ENCODE measurements at places on chromosomes 5 and 9. TPM values are rescaled to one million over a fixed set of nuclear protein-coding genes. Genes with fewer than 3 reads are reported as not detected.

The NR2F1 gene
- total RNA-seq, result 90.8 TPM

The GFI1B gene
- not detected for total RNA-seq

The GNAQ gene
- 30.4 TPM for total RNA-seq

The C8G gene
- 1.2 TPM for total RNA-seq

The MLANA gene
- total RNA-seq, result not detected

The PCDHGA3 gene
- total RNA-seq, result 1.5 TPM

The HSDL2 gene
- total RNA-seq, result 39.3 TPM

The CCNJL gene
- not detected for total RNA-seq

The UBQLN1 gene
- 141 TPM for total RNA-seq

The SLC6A19 gene
- total RNA-seq, result not detected

The LMNB1 gene
- 11.6 TPM for total RNA-seq

The FBP1 gene
- total RNA-seq, result not detected

The SLC6A18 gene
- not detected for total RNA-seq

The FOXI1 gene
- total RNA-seq, result not detected

The KIF4B gene
- total RNA-seq, result under 0.01 TPM

The CD180 gene
- not detected for total RNA-seq

The STK32A gene
- 2.8 TPM for total RNA-seq

Measured in fibroblast of lung (primary cell).